ENCODE measurements at places on chromosomes 11 and 22.

- DNase-seq: no peak
These were observed 7.7 kb upstream of the MALAT1 start for GRCh38 chr11:65491163-65491465.

DNA sequence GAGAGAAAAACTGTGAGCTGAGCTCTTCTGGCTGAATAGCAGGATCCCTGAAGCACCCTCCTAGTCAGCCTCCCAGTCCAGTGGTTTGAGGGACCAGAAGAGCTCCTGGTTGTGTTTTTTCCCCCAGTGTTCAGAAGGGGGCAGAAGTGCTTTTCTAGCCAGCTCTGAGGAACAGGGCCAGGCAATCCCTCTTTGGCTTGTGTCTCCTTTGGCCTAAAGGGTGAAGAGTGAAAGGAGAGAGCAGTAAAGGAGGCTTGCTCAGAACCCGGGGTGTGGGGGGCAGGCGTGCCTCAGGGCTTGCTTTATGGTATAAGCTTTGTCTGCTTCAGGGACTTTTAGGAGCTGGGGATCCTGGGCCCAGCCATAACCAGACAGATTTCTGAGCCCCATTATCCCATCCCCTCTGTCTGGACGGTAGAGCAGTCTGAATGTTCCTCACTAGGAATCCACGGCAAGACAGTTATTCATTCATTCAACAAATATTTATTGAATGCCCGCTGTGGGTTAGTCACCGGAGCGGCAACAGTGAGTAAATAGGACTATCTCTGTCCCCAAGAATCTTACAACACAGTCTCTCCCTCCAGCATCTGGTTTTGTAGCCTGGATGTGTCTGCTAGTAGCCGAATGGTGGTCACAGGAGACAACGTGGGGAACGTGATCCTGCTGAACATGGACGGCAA is 14.5 kb downstream of the ACP2 start:
- DNase-seq: no peak

DNA sequence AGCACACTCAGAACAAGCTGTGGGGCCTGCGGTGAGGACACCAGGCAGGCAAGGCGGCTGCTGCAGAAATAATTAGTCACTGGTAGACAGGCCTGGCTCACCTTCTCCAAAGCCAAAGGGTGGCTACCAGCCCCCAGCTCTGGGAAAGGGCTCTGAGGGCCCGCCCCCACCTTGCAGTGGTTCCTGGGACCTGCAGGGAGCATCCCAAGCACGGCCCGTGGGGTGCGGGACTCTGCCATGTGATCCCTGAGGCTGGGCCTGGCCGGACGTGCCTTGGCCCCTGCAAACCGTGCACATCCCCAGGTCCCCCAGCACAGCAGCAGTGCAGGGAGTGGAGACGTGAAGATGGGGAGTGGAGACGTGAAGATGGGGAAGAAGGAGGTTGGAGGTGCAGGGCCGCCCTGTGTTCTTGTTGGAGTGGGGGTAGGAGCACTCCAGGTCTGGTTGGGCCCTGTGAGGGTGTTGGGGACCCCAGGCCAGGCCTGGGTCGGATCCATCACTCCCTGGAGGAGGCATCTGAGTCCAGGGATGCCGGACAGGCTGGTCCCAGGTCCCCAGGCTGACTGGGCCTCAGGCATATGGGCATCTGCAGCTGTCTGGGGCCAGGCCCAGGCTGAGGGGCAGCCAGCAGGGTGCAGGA is 41.9 kb downstream of the RTN4R start:
- DNase-seq: no peak

DNA sequence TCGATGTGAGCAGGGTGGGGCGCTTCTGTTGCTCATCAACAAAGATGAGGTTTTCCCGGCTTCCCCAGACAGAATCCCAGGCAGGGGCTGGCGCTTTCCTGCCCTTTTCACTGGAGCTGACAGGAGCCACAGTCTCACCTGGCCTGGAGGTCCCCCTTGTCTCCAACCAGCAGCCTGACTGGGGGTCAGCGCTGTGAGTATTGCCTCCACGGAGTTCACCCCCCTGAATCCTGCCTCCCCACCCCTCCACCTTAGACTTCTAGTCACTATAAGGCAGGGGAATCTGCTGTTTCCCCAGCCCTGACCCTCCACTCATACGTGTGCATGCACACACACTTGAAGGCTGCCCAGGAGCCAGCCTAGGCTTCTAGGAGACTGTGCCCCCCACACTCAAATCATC is 58.8 kb upstream of the LYVE1 start:
- no peak for DNase-seq

DNA sequence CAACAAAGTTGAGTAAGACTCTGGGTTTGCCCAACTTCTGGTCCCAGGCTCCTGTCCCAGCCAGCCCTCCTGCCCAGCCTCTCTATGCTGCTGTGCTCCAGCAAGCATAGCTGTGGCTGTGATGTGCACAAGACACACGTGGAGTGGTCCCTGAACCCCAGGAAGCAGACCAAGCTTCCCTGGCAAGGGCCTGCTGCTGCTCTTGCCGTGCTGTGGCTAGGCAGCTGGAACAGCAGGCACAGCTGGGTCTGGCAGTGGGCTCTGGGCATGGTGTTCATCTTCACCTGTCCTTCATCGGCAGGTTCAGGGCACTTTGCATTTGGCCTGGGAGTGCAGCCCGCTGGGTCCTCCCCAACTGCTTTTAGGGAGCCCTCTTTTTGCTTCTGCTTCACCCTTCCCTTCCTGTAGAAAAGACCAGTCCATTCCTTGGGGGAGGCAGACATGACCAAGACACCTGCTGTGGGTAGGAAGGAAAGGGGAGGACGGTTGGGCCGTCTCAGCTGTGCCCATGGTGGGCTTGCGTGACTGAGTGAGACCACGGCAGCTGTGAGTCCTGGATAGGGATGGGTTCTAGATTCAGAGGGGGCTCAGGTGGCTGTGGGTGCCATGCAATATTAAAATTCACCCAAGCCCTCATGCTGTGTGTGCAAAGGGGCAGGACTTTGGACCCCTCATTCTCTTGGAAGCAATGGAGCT is 26.1 kb upstream of the ETS1 start:
- DNase-seq: no peak

DNA sequence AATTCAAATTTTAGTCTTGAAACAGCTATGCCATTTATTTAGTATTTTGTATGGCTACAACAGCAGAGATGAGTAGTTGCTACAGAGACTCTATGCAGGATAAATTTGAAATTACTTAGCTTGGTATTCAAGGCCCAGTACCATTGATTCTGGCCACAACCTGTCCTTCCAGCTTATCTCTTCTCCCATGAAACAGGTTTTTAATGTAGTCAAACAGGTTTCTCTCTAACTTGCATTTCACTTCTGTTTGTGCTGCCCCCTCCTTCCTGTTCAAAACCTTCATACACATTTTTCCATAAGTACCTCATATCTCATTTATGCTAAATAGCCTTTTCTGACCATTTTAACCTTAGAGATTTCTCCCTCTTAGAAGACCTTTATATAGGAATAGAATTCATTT is 3.3 kb downstream of the USP47 start:
- no peak for DNase-seq

DNA sequence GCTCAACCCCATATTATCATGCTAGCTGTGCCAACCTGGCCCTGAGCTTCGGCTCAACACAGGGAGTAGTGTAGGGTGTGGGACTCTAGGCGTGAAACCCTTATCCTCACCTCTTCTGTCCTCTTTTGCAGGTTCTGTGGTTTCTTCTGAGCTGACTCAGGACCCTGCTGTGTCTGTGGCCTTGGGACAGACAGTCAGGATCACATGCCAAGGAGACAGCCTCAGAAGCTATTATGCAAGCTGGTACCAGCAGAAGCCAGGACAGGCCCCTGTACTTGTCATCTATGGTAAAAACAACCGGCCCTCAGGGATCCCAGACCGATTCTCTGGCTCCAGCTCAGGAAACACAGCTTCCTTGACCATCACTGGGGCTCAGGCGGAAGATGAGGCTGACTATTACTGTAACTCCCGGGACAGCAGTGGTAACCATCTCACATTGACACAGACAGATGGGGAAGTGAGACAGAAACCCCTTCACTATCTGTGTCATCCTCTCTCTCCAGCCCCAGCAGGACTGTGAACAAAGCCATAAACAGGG is 76.4 kb downstream of the GGTLC2 start:
- DNase-seq: no peak

DNA sequence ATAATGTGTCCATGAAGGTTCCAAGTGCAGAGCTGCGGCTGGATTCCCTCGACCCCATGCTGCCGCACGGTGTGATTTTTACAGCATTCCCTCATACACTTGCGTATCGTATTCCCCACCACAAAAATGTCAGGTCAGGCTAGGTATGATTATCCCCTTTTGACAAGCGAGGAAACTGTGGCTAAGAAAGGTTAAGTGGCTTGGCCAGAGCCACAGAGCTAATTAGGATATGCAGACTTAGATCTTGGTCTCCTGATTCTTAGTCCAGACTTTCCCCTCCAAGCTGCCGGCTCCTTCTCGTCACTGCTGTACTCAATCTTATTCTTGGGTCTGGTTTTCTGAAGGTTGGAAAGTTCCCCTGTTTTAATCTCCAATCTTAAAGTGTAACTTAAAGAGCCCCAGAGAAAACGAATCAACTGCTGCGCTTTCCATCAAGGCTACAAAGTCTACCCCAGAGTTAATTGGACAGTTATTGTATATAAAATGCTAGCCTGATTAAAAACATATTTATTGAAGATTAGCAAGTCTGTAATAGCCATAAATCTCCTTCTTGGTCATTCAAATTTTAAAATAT is 176.6 kb downstream of the ADAMTS15 start:
- DNase-seq: no peak

DNA sequence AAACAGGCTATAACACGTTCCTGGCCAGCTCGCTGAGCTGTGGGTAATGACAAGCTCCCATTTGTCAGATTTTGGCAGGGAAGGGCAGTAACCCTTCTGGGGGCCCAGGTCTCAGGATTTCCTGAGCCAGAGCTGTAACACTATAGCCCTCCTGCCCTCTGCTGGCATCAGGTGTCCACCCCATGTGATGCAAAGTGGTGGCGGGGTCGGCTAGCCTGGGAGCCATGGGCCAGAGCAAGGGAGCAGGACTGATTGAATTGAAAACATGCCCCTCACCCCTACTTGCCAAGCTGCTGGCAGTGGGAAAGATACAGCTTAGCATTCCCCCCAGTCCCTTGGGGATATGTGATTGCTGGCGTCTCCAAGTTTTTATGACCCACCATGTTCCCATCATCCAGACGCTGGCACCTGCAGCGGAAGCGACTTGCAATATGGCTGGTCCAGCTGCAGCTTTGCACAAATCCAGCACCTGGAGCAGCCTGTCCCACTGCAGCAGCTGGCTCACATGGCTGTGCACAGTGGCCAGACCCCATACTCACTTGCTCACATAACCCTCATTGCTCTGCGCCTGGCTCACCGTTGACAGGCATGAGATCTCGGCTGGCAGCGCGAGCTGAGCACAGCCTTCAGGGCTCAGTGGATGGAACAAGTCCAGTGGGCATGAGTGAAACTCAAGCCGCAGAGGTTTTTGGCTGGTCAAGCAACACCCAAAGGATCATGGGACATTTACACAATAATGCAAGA is 1147.8 kb downstream of the JRKL start:
- DNase-seq: no peak

DNA sequence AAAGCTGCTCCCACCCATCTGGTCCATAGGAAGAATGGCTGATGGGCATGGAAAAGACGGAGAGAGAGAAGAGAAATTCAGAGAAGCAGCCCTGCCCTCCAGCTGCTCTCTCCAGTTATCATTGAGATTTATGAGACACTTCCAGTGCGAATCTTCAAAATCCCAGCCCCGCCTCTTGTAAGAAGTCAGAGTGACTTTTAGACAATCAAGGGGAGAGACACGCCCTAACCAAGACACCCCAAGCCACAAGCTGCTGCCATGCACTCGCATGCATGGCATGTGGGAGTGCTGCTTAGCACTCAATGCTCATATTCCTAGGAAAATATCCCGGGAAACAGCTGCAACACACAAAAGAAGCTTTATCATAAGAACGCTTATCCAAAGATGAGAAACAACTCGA is 110.6 kb upstream of the BID start:
- DNase-seq: no peak

DNA sequence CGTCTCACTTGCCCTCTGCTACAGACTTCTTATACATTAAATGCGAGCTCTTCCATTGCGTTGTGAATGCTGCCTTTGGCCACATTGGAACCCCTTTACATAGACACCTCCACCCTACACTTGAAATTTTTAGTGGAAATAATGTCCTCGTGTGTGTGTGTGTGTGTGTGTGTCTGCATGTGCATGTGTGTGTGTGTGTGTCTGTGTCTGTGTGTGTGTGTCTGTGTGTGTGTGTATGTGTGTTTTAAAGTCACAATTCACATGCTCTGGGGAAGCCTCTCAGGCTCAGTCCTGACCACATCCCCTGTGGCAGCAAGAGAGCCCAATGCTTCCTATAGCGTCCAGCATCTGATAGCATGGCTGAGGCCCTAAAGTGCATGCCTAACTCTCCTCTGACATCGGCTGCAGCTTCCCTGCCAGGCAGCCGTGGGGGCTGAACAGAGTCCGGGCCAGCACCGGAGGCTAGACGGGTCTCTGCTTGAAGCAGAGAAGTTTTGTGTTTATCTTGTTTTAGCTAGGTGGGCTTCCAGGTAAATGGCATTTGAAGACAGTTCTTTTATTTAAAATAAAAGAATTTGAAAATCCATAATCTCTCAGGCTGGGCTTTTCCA is 64.5 kb upstream of the EMID1 start:
- DNase-seq: no peak

DNA sequence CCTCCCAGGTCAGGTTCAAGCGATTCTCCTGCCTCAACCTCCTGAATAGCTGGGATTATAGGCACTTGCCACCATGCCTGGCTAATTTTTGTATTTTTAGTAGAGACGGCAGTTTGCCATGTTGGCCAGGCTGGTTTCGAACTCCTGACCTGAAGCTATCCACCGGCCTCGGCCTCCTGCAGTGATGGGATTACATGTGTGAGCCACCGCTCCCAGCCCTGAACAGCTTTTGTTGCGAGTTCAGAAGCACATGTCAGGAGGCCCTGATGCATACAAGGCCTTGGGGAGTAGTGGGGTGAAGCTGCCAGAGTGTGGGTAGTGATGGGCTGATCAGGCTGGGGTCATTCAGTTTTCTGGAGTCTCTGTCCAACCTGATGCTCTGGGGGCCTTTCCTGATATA is 117.0 kb upstream of the C11orf87 start:
- DNase-seq: no peak

DNA sequence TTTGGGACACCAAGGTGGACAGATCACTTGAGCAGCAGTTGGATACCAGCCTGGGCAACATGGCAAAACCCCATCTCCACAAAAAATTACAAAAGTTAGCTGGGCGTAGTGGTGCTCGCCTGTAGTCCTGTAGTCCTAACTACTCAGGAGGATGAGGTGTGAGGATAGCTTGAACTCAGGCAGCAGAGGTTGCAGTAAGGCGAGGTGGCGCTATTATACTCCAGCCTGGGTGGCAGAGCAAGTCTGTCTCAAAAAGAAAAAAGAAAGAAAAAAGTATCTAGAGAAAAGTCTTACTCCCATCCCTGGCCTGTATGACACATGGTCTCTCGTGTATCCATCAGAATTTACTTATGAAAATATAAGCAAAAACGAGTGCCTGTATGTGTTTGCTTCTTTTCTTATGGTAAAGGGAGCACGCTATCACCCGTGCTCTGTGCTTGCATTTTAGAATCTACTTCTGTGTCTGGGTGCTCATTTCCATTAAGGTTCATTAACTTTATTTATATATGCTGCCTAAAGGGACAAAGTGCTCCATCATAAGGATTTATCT is 15.4 kb upstream of the CPT1A start:
- DNase-seq: no peak

GRCh38 chr11:93654226-93654625 is 7.3 kb upstream of the CEP295 start:
- no peak for DNase-seq

- no peak for DNase-seq
These were observed 424.8 kb downstream of the SOX6 start for GRCh38 chr11:15931497-15931896.

Data from cerebellar nuclear complex (tissue), 1 donor.